Stimulated activated CD8-positive, alpha-beta memory T cell treated with anti-CD3 and anti-CD28 coated beads, Interleukin-4, amount 100 ng/mL, for 4 hours (primary cell): ENCODE measurements at places on chromosomes 16 and 17.

DNA sequence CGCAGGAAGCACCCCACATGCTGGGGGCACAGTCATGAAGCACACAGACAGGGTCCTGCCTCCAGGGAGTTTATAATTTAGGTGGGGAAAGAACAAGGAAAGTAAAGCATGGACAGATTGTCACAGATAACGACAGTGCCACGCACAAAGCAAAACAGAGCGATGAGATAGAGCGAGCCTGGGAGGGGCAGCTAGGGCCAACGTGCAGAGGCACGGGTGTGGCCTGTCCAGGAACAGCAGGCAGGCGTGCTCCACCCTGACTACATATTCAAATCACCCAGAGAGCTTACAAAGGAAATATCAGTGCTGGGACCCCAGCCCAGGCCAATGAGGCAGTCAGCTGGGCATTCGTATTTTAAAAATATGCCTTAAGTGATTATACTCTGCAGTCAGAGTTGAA is 16.8 kb downstream of the LGALS9 start:
- DNase-seq = no peak

GRCh38 chr17:27471321-27472269 is 15.3 kb downstream of the KSR1 start:
- DNase-seq = peak; percentile 57

DNA sequence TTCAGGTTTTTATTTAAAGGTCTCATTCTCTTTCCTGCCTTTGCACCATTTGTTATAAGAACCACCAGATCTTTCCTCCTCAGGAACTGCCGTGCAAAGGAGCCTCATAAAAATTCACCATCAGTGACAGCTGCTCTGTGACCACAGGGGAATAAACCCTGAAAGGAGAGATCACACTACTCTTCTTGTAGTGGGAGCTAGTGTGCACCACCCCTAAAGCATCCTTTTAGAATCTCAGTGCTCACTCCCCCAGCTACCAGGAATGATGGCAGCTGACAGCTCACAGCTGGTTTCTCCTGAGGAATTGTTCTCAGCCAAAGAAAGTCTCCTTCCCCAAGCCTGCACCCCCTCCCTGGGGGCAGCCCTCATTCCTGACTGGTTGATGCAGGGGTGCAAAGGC is 18.7 kb downstream of the VAT1L start:
- no peak for DNase-seq

GRCh38 chr16:28837672-28838557 is 8.2 kb downstream of the TUFM start:
- DNase-seq = no peak

GRCh38 chr17:49694847-49695697 is 12.7 kb downstream of the SLC35B1 start:
- peak; percentile 58 for DNase-seq

- no peak for DNase-seq
Observed at GRCh38 chr17:8490256-8491023, 54.8 kb downstream of the NDEL1 start.

GRCh38 chr17:64777415-64778239 is 115.5 kb upstream of the SMURF2 start:
- no peak for DNase-seq

DNA sequence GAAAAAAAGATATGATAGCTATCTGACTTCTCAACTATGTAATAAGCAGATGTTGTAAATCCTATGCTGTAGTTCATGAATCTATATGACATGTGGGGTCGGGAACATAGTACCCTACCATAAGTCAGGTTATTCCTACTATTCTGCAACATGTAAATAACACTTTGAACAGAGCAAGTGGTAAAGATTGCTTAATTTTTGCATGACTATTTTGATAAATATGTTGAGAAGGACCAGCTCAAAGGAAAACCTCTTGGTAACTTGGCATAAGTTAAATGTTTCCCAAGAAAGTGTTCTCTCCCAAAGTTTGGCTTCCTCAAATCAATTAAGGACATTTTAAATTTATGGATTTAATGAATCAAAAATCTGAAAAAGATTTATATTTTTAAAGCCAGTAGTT is 62.1 kb downstream of the ABHD15 start:
- DNase-seq = no peak

GRCh38 chr17:31266042-31266441 is 31.0 kb downstream of the OMG start:
- DNase-seq = no peak

DNA sequence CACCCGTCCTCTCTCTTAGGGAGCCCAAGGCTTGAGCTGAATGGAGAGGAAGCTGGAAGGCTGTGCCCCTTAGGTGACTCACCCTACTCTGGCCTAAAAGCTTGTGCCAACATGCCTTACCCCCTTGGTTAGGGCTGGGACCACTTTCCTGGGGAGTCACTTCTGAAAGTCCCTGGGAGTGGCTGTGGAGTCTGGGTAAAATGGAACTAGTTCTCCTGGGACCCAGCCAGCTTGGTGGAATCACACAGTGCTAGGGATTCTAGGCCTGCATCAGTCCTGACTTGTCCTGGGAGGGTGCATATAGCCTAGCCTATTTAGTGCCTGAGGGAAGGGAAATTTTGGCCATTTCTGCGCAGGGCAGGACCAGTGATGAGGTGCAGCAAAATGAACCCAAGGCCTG is 10.5 kb downstream of the MMP28 start:
- DNase-seq = no peak

DNA sequence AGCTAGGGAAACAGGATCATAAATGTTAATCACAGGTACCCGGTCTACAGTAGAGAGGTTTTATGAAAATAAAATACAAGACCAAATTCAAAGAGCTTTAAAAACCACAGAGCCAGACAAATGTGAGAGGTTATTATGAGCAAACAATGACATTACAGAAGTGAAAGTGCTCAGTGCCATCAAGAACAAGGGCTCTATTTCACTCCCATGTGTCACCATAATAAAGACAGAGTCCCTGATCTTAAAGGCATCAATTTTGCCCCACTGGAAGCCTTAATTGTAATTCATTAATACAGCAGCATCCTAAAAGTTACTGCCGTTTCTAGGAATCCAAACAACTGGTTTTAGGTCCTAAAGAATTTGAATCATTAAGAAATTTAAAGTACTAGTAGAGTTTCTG is 43.7 kb upstream of the CDRT4 start:
- no peak for DNase-seq

DNA sequence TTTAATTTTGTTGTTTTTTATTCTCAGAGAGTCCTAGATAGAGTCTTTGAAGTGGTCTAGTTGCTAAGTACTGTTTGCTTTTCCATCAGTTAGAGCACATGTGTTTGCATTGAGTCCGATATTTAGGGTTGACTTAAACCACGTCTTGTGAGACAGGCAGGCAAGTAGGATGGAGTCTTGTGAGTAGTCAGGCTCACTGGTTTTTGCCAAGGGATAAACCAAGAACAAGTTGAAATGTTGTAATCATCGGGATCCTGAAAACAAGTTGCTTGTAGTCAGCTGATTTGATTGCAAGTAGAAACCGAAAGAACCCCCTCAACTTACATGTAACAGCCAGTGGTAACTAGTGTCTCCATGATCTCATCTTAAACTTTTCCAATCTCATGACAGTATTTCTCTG is 17.2 kb downstream of the ATP6V0A1 start:
- no peak for DNase-seq

DNA sequence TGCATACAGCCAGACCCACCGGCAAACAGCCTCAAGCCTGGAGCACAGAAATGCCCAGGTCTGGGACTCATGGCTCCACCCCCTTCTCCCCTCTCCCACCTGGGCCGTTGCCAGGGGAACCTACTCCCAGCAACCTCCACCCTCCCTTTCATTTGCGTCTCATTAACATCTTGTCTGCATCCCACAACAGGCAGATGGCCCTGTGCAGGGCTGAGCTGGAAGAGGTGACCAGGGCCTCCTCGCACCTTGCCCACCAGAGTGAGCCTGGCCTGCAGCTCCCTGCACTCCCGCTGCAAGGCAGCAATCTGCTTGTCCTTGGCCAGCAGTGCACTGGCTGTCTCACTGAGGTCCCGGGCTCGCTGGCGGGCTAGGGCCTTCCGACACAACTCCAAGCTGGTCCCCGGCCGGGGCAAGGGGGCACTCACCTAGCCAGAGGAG is 3.3 kb downstream of the TSPOAP1 start:
- no peak for DNase-seq

GRCh38 chr17:56890906-56891674 is 22.8 kb downstream of the TRIM25 start:
- no peak for DNase-seq

- DNase-seq = no peak
Observed at GRCh38 chr17:78159575-78160158, 8.7 kb upstream of the SYNGR2 start.

DNA sequence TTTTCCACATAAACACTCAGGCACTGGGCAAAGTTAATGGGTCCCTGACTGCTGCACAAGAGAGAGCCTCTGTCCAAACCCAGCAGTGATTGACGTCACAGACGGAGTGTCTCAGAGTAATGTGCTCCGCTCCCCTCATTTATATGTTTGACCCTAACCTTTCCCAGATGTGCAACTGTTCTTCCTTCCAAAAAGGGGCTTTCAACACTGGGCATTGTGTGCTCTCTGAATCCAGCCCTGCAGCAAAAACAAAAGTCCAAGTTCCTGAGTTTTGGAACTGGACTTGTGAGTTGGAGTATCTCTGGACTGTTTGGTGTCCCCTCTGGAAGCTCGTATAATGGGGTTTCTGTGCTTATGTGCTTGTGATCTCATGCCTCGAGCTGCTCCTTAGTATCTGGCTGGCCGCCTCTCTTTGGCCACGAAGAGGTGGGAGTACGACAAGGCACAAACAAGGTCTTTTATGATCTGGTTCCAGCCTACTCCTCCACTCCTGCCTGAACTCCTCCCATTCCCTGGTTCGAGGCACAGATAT is 76.4 kb upstream of the SMIM36 start:
- no peak for DNase-seq

- DNase-seq = no peak
Observed at GRCh38 chr16:88418869-88419268, 34.2 kb upstream of the ZFPM1 start.

- DNase-seq = no peak
Observed at GRCh38 chr17:32904891-32905290, 23.1 kb upstream of the TMEM98 start.
